Naive thymus-derived CD8-positive, alpha-beta T cell (primary cell): ENCODE measurements at places on chromosomes 1 and 21. TPM values are rescaled to one million over a fixed set of nuclear protein-coding genes. Genes with fewer than 3 reads are reported as not detected.

CFHR1 gene
- total RNA-seq = not detected

DPT gene
- total RNA-seq = not detected

TSSK3 gene
- total RNA-seq = 2.9 TPM

MCL1 gene
- 291 TPM for total RNA-seq

PLEKHG5 gene
- 6.3 TPM for total RNA-seq

PCNT gene
- total RNA-seq = 80.0 TPM

TMCO4 gene
- 17.5 TPM for total RNA-seq

ZNF648 gene
- total RNA-seq = not detected

- no peak for DNase-seq
Observed at GRCh38 chr1:113438505-113439276, 48.4 kb downstream of the MAGI3 start.

DNA sequence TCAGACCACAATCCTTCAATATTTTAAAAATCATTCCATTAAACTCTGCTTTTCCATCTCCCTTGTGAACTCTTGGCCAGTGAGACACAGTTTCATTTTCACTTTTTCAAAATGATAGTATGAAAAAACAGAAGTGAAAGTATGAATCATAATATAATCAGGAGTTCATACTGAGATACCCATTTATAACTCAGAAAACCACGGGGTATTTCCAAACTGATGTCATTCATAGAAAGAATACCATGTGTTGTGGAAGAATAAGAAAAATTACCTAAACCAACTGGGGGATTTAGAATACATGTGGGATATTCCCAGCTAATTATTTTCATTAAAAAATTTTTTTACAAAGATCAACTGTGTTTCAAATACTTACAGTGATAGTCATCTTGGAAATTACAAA lies 149.9 kb downstream of the MRPL39 start:
- no peak for DNase-seq

- DNase-seq = peak; percentile 7
Observed at GRCh38 chr1:212595787-212596714, 12.5 kb upstream of the ATF3 start.

DNA sequence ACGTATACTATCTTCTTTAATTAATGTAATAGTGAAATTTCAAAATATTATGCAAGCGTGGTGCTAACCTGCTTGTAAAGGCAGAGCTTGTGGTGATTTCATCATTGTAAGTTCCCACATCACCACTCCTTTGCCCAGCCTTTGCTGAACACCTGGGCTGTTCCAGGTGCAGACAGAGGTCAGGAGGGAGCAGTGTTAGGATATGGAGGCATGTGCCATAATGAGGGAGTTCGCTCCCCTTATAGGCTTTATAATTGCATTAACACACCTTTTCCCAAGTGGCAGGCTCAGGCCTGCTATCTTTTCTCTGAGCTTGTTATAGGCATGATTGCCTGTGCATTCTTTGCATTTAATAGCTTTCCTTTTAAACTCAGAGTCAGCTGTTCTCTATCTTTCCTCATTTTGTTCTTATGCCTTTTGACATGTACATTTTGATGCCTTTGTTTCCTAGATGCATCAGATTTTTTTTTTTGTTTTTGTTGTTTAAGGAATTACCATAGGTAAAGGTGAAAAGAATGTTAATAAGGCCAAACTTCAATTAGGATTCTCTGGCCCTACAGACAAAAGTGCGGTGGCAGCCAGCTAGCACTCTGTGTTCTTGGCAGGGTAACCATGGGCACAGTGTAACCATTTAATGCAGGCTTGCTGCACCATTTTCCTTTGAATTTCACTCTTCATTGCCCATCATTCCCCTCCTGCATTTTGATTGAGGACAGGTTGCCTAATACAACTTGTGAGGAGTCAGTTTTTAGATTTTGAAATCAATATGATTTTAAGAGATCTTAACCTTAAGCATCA lies 12.6 kb downstream of the NPL start:
- DNase-seq = no peak

DNA sequence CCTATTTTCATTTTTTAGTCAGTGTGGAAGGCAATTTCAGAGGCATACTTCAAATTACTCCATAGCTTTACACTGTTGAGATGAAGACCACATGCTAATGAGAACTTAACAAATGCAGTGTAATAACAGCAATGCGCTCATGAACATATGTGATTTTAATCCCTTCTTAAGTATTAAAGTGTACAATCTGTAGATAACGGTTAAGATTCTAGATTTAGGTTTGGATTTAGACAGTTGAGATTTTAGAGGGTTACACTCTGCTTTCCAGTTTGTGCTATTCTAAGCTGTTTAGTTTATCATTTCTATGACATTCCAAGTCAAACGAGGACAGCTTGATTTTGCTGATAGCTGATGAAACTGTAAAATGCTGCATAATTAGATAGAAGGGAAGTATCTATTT lies 257.8 kb upstream of the CHRM3 start:
- DNase-seq = no peak

GRCh38 chr1:163337631-163338030 lies 15.9 kb downstream of the NUF2 start:
- DNase-seq = no peak

DNA sequence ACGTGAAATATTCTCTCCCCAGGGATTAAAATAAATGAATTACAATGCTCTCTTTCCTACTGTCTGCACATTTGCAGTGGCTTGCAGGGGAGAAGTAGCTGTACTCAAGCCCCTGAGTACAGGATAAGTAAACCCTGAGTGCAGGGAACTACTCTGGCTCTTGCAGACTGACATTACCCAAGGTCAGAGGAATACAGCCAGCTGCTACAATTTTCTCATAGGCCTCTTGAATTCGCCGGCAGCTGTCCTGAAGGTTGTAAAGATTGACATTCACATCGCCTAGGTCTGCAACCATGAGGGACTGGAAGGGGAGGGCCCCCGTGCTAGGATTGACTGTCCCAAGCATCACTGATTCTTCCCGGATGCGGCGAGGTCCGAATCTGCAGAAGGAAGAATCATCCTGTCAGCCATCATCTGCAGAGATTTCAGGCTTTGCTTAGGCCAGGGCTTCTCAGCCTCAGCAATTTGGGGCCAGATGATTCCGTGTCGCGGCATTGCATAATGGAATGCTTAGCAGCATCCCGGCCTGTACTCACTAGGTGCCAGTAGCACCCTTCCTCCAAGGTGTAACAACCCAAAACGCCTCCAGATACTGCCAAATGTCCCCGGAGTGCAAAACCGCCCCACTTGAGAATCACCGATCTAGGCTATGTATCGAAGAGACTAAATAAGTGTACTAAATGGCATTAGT lies 1.7 kb downstream of the AGMAT start:
- no peak for DNase-seq

GRCh38 chr1:207944571-207944970 lies 33.6 kb upstream of the CD34 start:
- no peak for DNase-seq

DNA sequence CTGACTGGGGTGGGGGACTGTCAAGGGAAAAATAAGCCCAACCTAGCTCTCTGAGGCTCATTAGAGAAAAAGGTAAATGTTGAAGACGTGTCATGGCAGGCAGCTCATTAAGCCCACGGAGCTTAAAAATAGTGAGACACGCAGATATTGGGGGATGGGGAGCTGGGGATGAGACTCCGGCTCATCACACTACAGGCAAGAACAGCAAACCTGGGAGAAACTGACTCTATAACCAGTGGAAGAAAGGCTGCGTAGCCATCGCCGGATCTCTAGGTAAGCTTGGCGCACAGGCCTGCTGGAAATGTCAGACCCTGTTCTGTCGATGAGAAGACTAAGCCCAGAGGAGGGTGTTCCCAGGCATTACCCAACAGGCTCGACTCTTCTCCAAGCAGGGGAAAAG lies 78.0 kb downstream of the SYT2 start:
- DNase-seq = no peak
